ENCODE measurements at places on chromosomes 6 and 20.

GRCh38 chr6:139983555-139984276 is 609.3 kb upstream of the CITED2 start:
- DNase-seq, result no peak

DNA sequence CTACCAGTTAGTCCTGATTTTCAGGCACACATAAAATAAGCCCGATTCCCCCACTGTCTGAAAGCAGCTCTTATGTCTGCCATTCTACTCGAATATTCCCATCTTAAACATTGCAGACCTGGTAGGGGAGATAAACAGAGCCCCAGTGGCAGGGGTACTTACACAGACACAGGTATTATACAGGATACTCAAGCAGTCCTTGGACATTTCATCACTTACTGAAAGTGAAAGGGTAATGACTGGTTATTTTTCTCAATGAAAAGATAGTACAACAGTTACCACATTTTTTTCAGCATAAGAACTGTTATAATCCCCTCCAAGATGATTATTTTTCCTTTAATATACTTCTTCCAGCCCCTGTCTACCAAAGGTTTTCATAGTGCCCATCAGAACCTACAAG is 37.8 kb downstream of the TRPC4AP start:
- DNase-seq, result no peak

DNA sequence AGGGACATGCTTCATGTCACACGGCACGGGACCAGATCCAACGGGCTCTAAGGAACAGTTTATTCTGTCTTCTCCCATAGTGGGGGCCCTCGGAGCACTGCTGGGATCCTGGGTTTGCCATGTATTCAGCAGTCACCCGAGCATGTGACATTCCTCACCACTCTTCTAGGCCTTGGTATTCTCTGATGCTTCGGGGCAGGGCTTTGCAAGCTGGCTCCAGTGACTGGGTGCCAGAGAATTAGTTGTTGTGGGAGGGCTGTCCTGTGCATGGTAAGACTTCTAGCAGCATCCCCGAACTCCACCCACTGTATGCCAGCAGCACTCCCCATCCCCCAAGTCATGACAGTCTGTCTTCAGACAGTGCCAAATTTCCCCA is 5.4 kb downstream of the CCN5 start:
- DNase-seq, result no peak

DNA sequence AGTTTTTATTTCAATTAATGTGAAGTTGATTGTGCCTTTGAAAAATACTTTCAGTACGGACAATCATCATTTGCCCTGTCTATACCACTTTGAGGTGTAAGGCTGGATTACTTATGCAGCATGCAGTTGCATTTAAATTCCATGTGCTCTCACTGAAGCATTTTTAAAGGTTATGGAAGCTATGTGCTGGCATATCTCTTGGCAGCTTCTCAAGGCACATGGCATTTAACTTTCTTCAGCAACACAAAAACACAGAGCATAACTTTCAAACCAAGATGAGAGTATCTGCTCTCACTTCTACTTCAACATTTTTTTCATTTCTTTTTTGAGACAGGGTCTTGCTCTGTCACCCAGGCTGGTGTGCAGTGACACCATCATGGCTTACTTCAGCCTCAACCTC is 360.6 kb upstream of the RUNX2 start:
- DNase-seq, result no peak

- no peak for DNase-seq
These were observed 17.6 kb upstream of the CDKN1A start for GRCh38 chr6:36660771-36661471.

DNA sequence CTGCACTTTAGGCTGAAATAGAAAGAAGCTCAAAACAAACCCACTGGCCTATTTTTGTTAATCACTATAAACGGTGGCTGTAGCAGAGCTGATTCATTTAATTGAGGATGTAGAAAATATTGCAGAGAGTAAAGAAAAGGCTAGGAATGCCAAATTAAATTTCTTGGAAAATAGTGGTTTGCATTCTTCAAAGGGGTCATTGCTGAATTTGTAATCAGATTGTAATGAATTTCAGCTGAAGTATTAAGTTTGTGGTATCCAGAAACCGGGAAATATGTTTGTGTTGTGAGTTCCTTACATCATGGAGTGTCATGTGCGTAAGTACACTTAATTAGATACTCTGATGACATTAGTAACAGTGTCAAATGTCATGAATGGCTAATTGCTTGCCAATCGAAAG is 203.0 kb downstream of the SAMD5 start:
- no peak for DNase-seq

DNA sequence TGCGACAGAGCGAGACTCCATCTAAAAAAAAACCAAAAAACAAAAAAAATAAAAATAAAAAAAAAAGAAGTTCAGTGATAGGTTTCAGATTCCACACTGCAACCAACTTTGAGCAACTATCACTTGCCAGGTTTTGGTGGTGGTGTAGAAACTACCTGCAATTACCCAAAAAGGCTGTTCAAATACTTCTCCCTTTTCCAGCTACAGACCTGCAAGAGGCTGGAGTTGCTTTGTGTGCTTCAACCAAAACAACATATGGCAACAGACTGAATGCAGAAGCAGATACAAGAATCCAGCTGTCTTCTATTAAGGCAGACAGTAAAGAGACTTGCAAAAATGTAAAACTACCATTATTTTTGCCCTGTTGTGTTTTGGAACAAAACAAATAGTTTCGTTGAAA is 9.3 kb upstream of the BCAS1 start:
- DNase-seq, result no peak

- no peak for DNase-seq
These were observed 27.9 kb downstream of the RIN2 start for GRCh38 chr20:19785983-19786285.

GRCh38 chr6:23413327-23414050 is 712.5 kb upstream of the NRSN1 start:
- no peak for DNase-seq

DNA sequence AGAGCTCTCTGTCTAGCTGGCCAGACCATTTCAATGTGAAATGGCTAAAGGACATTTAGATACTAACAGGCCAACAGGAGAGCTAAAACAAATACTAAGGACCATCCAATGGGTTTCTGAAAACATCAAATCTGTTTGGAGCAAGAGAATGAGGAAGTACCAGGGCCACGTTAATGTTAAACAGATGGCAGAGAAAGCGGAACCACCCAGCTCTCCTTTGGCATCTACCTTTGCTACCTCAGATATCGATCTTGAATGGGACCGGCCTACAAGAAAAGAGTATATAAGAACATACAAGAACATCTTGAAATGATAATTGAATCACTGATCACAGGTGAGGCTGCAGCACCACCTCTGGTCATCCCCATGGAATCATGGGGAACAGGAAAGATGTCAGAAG is 31.8 kb downstream of the KCNK5 start:
- no peak for DNase-seq

GRCh38 chr6:158668707-158669103 is 18.9 kb downstream of the SYTL3 start:
- no peak for DNase-seq

DNA sequence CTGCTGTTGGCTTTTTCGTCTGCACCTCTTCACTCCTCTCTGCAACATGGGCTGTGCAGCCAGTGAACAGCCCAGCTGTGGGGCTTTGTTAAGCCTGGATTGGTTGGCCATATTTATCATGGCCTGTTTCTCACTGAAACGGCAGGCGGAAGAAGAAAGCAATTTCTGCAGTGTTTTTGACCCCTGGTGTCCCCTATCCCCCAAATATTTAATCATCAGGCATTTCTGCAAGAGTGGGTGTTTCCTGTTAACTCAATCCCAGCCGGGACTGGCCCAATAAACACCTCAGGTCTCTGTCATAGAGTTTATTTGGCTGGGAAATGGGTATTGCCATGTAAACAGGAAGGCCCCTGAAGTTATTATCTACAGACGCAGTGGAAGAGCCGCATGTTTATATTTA is 174.8 kb upstream of the SUPT3H start:
- no peak for DNase-seq

DNA sequence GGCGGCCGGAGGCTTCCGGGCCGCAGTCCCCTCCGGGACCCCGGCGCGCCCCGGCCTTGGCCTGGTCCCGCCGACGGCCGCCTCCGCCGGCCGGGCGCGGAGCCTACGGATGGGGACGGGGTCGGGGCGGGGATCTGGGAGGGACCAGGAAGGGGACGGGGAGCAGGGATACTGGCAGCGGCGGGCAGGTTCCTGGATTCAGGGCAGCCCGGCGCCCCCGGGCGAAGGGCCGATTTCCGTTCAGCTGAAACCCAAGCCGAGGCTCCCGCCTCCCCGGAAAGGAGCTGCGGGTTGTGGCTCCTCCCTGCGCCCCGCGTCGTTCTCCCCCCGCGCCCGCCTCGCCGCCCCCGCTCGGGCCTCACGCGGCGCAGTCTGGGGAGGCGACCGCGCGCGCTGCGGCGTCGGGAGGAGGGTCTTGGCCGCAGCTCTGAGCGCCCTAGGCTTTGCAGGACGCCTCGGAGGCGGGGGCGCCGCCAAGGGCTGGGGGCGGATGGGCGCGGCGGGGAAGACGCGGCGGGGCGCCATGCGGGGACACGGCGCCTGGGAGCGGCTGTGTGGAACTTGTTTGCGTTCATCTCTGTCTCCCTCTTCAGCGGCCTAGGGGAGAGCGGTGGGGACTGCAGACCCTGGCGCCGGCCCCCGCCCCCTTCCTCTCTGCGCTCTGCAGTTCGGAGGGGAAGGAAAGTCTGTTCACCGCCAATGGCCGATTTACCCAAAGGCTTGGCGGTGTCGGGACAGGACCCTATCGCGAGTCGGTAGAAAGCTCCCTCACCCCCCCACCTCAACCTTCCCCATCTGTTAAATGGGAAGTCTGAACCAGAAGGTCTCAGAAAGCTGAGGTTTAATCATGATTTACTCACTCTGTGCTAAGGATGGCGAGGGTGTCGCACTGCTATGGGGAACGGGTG is 22.7 kb upstream of the TMEM181 start:
- DNase-seq, result no peak

GRCh38 chr6:71349976-71350615 is 61.5 kb downstream of the OGFRL1 start:
- no peak for DNase-seq

DNA sequence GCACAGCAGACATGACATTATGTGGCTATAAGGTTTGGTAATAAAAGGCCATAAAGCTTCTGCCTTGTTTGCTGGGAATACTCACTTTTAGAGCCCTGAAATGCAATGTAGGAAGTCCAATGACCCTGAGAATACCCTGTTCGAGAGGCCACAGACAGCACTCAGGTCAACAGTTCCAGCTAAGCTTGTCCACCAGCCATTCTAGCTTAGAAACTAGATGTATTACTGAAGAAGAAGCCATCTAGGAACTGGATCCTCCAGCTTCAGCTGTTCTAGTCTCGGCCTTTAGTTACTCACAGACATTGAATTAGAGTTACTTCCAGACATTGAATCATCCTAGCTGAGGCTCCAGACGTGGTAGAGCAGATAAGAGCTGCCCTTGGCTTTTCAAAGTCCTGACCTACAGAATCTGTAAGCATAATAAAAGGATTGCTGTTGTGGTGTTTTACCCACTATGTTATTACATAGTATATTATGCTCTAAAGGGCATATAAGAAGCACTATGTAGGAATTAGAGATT is 84.9 kb downstream of the MMS22L start:
- DNase-seq, result no peak
